ENCODE measurements at places on chromosomes 13 and 19. TPM values are rescaled to one million over a fixed set of nuclear protein-coding genes. Genes with fewer than 3 reads are reported as not detected.

DNA sequence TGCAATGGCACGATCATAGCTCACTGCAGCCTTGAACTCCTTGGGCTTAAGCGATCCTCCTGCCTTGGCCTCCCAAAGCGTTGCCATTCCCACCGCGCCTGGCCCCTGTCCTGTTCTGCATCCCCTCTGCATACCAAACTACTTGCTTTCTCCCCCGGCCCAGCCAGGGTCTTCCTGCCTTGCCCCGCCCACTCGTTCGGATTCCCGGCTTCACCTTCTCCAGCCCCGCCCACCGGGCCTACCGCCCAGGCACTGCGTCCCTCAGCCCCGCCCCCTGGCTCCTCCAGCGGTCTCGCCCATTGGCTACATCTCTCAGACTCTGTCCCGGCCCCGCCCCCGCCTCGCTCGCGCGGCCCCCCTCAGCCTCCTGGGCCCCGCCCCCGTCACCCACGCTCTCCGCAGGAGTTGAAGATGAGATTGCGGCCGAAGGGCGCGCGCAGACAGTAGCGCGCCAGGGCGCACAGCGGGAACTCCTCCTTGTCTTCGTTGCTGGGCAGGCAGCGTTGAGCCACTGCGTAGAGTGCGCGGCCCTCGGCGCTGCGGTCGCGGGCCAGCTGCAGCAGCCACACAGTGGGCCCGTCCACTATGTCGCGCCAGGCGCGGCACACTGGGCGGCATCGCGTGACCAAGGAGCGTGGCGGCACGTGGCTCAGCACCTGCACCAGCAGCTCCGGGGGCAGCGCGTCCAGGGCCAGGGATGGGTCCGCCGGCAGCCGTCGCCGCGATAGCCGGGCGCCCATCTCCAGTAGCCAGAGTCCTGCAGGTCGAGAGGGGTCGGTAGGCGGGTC lies 19.0 kb downstream of the MRPS12 start:
- DNase-seq: peak; percentile 88

DNA sequence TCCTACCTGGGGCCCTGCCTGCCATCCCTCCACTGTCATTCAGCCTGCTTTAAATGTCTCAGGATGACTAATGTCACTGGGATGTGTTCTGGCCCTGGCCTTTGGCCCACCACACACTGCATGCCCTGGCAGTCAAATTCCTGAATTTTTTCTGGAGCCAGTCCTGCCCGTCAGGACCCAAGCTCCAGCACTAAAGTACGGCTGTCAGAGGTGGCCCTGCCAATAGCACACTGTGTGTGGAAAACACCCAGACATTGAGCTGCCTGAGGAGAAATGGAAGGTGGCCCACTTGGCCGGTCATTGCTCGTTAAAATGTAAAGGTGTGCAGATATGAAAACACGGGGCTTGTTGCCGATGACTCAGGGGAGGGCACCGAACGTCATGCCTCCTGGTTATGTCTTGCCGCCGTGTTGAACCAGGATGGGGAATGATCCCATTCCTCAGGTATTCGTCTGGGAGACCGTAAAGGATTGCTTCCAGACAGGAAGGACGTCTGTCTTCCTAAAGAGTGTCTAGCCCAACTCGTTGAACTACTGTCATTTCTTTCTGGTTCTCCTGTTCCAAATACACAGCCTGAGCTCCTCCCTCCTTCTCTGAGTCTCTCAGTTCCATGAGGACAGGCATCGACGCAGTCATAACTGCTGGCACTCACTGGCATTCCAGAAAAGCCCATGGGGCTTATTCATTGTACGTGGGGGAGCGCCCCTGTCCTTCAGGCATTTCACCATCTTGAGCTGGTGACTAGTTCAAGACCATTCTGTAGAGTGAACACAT lies 40.6 kb downstream of the COL4A2 start:
- DNase-seq: no peak

DNA sequence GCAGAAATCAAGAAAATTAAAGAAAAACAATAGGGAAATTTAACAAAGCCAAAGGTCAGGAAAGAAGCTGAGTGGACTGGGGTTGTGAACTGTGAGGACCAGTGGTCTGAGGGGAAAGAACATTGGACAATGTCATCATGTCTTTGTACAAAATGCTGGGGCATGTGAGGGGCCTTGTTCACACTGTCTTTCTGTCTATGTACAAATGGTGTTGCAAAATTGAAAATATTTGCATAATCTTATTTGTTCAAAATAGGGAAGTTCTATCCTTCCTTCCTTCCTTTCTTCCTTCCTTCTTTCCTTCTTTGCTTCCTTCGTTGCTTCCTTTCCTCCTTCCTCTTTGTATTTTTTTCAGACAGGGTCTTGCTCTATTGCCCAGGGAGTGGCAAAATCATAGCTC lies 79.2 kb upstream of the SCEL start:
- no peak for DNase-seq

- no peak for DNase-seq
Observed at GRCh38 chr13:46022481-46022880, 30.1 kb downstream of the ZC3H13 start.

GRCh38 chr19:23263870-23264590 lies 13.8 kb upstream of the ZNF724 start:
- peak; percentile 17 for DNase-seq

DNA sequence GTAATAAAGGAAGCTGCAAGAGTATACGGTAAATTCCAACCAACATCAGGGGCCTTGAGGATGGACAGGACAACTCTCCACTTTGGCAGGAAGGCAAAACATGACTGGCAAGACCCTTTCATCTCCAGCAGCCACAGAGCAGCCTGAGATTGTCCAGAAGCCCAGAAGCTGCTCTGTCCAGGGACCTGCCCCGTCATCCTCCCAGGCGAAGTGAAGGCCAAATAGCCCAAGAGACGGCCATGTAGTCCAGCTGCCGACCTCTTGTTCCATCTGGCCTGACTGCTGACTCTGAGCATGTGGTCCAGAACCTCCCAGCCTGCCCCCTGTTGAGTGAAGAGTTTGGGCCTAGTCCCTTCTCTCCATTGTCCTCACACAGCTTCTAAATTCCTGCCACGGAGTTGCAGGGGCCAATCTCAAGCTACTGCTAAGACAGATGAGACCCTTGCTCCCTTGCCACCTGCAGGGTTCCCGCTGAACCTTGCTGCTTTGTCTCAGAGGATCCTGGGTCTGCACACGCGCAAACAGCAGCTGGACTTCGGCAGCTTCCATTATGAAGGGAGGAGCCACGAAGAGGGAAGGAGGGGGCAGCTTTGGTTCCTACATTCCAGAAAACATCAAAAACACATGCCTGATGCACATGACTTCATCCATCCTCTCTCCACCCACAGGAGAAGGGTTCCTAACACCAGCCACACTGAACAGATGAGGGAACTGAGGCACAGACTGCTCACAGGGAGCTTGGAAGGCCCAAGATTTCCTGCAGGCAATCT lies 196.9 kb downstream of the KATNAL1 start:
- DNase-seq: no peak

The RHPN2 gene
- total RNA-seq: 3.1 TPM

The ATP1A3 gene
- total RNA-seq: 1.5 TPM

The VSTM1 gene
- total RNA-seq: not detected

The NOVA2 gene
- not detected for total RNA-seq

The GNG8 gene
- 8.1 TPM for total RNA-seq
